ENCODE measurements at places on chromosomes 1 and 21.

- DNase-seq = no peak
Observed at GRCh38 chr1:64940025-64940424, 26.3 kb downstream of the JAK1 start.

GRCh38 chr1:155255243-155256007 lies at the start of gene ENTREP3:
Gene ENTREP3, minus strand, starts transcription at chr1:155255483. Its CDS starts 606 bp downstream, at chr1:155254877.
- DNase-seq = peak; percentile 92

GRCh38 chr1:178119628-178120027 lies 25.7 kb downstream of the RASAL2 start:
- DNase-seq = no peak

DNA sequence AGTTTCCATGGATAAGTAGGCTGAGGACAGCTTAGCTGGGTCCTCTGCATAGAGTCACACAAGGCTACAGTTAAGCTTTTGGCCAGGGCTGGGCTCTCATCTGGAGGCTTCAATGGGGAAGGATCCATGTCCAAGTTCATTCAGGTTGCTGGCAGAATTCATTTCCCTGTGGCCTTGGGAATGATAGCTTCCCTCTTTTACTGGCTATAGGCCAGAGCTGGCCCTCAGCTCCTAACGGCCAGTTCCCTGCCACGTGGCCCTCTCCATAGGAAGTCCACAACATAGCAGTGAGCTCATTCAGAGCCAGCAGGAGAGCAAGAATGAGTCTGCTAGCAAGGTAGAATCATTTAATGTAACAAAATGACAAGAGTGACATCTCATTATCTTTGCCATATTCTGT lies 15.1 kb upstream of the PODN start:
- DNase-seq = no peak

- DNase-seq = no peak
Observed at GRCh38 chr1:119139403-119139802, 1.1 kb downstream of the WARS2 start.

DNA sequence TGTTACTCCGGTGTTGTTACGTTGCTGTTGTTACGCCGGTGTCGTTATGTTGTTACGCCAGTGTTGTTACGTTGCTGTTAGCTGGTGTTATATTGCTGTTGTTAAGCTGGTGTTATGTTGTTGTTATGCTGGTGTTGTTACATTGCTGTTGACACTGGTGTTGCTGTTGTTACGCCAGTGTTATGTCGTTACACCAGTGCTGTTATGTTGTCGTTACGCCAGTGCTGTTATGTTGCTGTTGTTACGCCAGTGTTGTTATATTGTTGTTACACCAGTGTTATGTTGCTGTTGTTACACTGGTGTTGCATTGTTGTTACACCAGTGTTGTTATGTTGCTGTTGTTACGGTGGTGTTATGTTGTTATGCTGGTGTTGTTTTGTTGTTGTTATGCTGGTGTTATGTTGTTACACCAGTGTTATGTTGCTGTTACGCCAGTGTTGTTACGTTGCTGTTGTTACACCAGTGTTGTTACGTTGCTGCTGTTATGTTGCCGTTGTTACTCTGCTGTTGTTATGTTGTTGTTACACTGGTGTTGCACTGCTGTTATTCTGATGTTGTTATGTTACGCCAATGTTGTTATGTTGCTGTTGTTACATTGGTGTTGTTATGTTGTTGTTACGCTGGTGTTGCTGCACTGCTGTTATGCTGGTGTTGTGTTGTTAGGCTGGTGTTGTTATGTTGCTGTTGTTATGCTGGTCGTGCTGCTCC lies 25.6 kb downstream of the H6PD start:
- DNase-seq = no peak

DNA sequence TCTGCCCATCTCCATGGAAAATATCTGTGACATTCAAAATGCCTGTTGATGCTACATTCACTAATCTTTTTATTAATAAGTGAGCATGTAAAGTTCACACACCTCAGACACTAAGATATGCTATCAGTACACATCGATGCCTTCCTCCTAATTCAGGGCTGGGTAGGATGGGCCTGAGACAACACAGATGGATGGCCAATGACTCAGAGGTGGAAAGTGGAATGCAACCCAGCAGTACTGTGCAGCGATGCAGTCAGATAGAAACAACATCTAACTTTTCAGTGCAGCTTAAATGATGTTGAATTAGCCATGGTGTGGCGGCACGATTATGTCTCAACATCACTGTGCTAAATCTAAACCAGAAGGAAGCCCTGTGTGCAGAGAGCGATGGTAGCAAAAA lies 161.6 kb upstream of the KCNJ15 start:
- DNase-seq = no peak

DNA sequence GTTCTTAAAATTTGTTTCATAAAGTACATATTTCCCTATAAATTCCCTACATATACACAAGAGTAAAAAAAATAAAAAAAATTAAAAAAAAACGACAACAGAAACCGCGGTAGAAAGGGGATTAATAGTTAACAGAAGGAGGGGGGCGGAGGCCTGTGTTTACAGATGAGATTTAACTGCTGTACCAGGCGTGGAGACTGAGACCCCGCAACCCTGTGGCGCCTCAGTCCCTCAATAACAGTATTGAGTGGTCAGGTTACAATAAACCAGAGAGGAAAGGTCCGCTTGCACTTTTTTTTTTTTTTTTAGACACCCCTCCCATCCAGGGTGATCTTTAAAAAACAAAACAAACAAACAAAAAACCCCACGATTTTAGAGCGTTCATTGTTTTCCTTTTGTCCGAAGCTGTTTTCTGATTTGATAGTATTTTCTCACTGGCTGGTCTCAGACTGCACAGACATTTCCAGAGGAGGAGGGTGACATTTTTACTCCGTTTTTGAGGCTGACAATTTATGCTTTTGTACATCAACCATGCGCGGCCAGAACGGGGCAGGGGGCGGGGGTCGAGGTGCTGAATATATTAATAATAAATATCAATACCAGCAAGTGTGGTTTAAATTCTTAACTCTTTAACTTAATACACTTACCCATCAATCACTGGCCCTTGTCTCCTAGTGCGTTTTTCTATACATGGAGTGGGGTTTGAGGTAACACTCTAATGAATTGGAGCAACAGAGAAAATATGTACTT lies 1223.9 kb downstream of the BRINP3 start:
- DNase-seq = no peak

DNA sequence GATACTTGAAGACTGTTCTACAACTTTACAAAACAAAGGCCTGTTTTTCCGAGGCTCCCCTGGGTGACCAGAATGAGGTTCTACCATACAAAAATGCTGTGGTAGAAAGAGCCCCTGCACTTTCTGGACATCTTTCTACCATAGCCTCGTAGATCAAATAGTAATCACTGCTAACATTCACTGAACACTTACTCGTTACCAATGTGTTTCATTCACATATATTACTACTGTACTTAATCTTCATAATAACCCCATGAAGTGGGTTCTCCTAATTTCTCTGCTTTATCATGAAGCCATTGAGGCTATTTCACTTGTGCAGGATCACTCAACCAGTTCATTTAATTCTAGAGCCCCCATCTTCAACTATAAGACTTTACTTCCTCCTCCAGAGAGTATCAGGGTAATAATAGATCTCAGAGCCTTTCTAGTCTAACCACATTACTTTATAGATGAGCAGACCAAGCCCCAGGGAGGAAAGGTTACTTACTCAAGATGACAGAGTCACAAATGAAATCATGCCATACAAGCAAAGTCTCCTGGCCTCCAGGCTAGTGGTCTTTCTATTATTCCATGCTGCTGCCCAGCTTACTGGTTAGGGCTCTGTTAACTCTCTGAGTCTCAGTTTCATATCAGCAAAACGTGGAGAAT lies 46.7 kb upstream of the OSBPL9 start:
- DNase-seq = no peak

GRCh38 chr1:101293461-101294051 lies 56.7 kb downstream of the S1PR1 start:
- no peak for DNase-seq

GRCh38 chr1:68227598-68227997 lies 4.7 kb downstream of the WLS start:
- no peak for DNase-seq

DNA sequence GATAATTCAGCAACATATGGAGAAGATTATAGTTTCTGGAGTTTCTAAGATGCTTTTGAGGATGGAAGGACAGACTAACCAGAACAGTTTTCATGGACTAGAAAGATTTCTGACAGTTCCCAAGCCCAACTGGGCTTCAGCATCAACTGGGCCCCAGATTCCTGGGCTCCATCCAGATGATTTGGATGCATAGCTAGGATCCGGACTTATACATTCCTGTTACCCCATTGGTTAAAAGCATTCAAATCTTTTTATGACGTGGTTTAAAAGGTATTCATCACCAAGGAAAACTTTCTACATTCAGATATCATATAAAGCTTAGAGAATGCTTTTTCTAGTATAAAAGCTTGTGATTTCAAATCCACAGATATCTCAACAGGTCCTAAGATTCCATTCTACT lies 29.7 kb downstream of the TSHB start:
- DNase-seq = no peak

DNA sequence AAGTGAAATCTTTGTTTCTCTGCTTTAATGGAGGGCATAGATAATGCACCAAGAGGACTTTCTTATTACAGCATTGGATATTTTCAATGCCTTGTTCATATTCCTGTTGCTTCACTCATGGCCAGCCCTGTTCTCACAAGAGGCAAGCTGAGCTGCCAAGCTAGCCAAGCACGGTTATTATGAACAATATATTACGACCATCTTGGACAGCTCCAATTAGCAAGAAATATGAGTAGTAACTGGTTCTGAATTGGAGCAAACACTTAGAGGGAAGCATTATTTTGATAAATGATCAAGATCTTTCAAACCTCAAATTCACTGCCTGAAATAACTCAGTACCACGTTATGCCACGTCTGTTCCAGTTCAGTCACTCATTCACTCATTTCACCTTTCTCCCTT lies 159.8 kb downstream of the SETD4 start:
- no peak for DNase-seq

GRCh38 chr21:20703112-20703767 lies 295.0 kb upstream of the NCAM2 start:
- no peak for DNase-seq

- DNase-seq = no peak
Observed at GRCh38 chr1:118346936-118347335, 161.9 kb upstream of the SPAG17 start.

DNA sequence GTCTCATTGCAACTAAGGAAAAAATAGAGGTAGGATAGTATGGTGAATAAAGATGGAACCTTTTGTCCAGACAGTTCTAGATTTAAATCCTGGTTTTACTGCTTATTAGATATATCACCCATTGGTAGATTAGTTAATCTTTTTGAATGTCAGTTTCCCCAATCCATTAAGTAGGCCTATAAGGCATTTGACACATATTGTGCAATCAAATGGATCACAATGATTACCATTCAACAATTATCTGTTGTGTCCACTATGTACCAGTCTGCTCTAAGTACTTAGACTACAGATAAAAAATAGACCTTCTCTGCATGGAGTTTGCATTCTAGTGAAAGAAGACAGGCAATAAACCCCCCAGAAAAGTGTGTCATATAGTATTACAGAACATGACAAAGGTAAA lies 6.0 kb upstream of the PALMD start:
- no peak for DNase-seq

- DNase-seq = no peak
Observed at GRCh38 chr1:206012086-206012859, 9.1 kb upstream of the RAB7B start.

DNA sequence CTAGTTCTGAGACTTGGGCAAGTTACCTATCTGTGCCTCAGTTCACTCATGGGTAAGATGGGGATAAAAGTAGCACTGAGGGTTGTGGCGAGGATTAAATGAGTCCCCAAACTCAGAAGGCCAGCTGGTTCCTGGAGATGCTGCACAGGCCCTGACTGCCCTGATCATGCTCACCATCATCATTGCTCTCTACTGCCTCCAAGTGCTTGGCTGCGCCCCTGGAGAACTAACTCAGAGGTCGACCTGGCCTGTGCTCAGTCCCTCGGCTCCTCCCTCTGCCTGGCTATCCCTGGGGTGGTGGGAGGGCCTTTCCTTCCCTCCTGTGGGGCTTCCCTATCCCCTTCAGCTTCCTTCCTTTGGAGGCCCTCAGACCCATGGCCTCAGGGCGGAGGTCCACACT lies 5.6 kb downstream of the SLC5A9 start:
- DNase-seq = no peak

GRCh38 chr1:203112475-203112874 lies 15.1 kb upstream of the ADORA1 start:
- DNase-seq = no peak

DNA sequence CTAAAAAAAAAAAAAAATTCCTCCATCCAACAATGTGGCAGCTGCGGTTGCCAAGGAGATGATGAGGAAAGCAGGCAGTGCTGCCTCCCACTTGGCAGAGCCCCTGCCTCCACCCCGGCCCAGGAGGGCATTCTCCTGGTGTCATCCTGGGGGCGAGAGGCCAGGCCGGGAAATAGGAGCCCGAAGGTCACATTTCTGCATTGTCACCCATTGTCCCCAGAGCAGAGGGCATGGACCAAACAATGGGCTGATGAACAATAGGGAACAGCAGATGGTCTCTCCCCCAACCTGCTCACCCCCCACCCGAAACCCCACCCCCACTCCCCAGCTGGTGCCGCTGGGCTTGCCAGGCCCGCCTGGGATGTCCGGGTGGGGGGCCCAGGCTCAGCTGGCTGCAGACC lies 37.3 kb downstream of the CAMK2N1 start:
- no peak for DNase-seq

DNA sequence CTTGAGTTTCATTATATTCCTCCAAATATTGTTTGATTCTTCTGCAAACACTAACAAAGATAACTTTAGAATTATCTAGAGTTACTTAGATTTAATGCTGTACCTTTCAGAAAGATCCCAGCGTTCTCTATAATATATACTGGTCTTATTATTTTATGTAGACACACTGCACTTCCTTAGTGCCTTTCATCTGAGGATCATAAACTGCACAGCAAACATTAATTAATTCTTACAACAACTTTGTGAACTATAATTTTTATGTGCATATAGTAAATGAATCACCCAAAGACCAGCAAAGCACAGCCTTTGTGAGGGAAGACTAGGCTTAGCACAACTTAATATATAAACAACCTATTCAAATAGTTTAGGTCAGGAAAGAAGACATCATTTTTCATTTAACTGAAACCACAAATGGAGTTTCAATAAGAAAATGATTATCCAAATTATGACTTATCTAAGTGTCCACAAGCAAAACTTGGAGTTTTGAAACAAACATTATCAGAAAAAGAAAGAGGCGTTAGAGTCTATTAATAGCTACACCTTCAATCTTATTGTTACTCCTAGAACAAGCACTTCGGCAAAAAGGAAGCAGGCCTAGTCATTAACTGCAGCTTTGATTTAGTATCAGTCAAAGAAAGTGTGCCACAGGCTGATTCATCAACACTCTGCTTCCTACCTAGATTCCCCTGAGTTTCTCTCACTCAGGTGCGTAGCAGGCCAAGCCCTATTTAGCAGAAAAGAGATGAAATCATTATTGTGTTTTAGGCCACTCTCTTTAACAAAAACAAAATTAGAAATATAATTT lies 22.5 kb upstream of the RC3H1 start:
- DNase-seq = no peak
